ENCODE measurements at places on chromosomes 4 and X.

DNA sequence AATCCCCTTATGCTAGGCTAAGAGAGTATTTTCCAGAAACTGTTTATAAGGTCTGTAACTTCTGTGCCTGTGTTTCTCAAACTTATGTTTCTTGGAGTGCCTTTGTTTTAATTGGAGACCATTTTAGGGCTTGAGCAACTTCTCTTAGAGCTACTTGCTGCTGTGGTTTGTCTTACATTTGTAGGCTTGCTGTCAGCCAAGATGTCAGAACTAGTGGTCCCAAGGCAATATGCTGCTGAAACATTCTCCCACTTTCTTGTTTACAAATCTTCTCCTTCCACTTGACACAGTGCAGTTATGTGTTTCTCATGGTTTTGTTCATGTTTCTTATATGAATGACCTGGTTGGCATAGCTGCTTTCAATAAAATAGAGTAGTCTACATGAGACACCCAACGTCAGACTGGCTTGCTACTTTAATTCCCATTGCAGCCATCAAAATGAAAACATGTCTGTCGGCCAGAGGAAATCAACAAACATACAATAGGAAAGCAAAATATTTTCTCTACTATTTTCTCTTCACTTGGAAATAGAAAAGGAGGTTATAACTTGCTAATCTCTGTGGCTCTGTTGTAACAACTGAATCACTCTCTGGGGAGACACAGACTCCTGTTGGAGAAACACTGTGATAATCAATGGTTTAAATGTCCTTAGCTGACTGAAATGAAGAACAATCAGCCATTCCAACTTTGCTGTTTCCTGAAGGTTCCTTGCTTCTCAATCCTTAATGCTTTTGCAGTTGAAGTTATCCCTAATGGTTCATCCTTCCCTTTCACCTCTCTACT, 426.4 kb downstream of the PDGFC start:
- DNase-seq, result no peak

DNA sequence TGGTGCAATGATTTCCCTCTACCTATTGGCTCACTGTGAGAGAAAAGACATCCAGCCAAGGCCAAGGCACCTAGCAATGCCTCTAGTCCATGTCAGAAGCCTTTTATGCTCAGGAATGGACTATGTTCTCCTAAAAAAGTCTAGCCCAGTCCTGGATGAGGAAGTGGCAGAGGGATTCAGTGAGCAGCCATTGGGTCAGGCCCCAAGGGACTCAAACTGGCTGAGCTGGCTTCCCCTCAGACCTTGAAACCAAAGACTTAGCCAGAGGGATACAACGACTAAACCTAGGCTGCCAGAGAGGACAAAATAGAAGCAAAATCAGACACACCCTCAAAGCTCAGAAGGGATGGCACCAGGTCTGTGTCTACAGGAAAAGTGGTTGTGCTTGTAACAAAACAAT, 49.1 kb downstream of the ARHGEF9 start:
- DNase-seq, result no peak

DNA sequence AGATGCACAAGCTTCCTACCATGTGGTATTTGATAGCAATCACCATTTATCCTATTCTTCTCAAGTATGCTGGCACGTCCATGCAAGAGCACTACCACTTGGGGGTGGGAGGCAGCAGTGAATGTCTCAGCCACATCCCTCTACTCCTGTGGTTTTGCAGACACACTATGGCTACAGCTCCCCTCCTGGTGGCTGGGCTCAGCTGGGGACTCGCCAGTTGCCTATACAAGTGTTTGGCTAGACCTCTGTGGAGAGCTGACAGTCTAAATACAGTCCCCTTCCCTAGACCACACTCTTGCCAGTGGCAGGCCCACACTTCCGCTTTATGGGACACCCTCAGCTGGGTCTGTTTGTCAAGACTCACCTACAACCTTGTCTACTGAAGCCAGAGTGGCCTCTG, 53.2 kb downstream of the ADGRA3 start:
- DNase-seq, result no peak

- no peak for DNase-seq
Observed at GRCh38 chr4:97317671-97318070, 825.6 kb downstream of the STPG2 start.

GRCh38 chrX:21911481-21911880, 29.0 kb upstream of the SMS start:
- DNase-seq, result no peak

All from GM20000 (cell line).